ENCODE measurements at places on chromosomes 6 and 20. TPM values are rescaled to one million over a fixed set of nuclear protein-coding genes. Genes with fewer than 3 reads are reported as not detected.

The MDN1 gene
- 53.1 TPM for total RNA-seq

The PAX1 gene
- not detected for total RNA-seq

- no peak for DNase-seq
Measured at GRCh38 chr6:137871831-137872454, 4.9 kb downstream of the TNFAIP3 start.

GRCh38 chr6:75611702-75612375 lies 10.2 kb downstream of the SENP6 start:
- DNase-seq: no peak

All from T-helper 17 cell (primary cell).